ENCODE measurements at places on chromosomes 2 and 18. TPM values are rescaled to one million over a fixed set of nuclear protein-coding genes. Genes with fewer than 3 reads are reported as not detected.

Gene OTOS
- not detected for total RNA-seq

Gene EPAS1
- 13.4 TPM for total RNA-seq

Gene SLC14A1
- 5.1 TPM for total RNA-seq

Gene TOGARAM2
- total RNA-seq, result 2.3 TPM

Gene DUSP28
- total RNA-seq, result 9.5 TPM

Gene GULP1
- 59.3 TPM for total RNA-seq

Gene TUBB8B
- 0.69 TPM for total RNA-seq

Gene ITGA6
- 67.6 TPM for total RNA-seq
